A549 treated with CORT108297 at 1 μM for 4 hours (cell line): ENCODE measurements at places on chromosomes 3 and 15. TPM values are rescaled to one million over a fixed set of nuclear protein-coding genes. Genes with fewer than 3 reads are reported as not detected.

The DPP8 gene
- 19.9 to 27.0 TPM (median 25.2 TPM) in 5 replicates for total RNA-seq

The C3orf49 gene
- total RNA-seq = not detected in 5 replicates

The SGO1 gene
- 13.8 to 19.7 TPM (median 15.3 TPM) in 5 replicates for total RNA-seq

The IQCF2 gene
- total RNA-seq = not detected in 5 replicates

The CCR5 gene
- not detected in 5 replicates for total RNA-seq

The SERPINI2 gene
- total RNA-seq = not detected in 5 replicates

The MASP1 gene
- total RNA-seq = 0.09 TPM in 1 of 5 replicates, not detected in the others

The PRR23C gene
- total RNA-seq = not detected in 5 replicates

The CCR3 gene
- total RNA-seq = not detected in 5 replicates

The FETUB gene
- 0.10 to 0.25 TPM (median 0.16 TPM) in 4 of 5 replicates, not detected in the other for total RNA-seq

The SCN5A gene
- 0.33 to 2.1 TPM (median 0.93 TPM) in 5 replicates for total RNA-seq

The CDC25A gene
- total RNA-seq = 8.2 to 10.5 TPM (median 9.5 TPM) in 5 replicates

The RYR3 gene
- 0.01 to 0.13 TPM (median 0.02 TPM) in 5 replicates for total RNA-seq

The PLCH1 gene
- 0.95 to 1.2 TPM (median 1.0 TPM) in 5 replicates for total RNA-seq

The FOXB1 gene
- total RNA-seq = not detected in 5 replicates

The CILP gene
- total RNA-seq = 0.06 to 0.09 TPM (median 0.07 TPM) in 5 replicates

The PYGO1 gene
- 6.0 to 7.2 TPM (median 6.7 TPM) in 5 replicates for total RNA-seq

The CCDC32 gene
- 13.4 to 24.2 TPM (median 15.7 TPM) in 5 replicates for total RNA-seq

The PLA1A gene
- 0.22 to 0.71 TPM (median 0.29 TPM) in 5 replicates for total RNA-seq

The PRR20G gene
- 0.13 to 0.19 TPM (median 0.17 TPM) in 3 of 5 replicates, not detected in the others for total RNA-seq

The CD86 gene
- not detected in 5 replicates for total RNA-seq

The HIGD2B gene
- total RNA-seq = not detected in 5 replicates

The HACD2 gene
- total RNA-seq = 34.0 to 41.0 TPM (median 37.3 TPM) in 5 replicates

The NUSAP1 gene
- 61.3 to 86.8 TPM (median 68.6 TPM) in 5 replicates for total RNA-seq

The RTP1 gene
- total RNA-seq = not detected in 5 replicates

The HHLA2 gene
- 0.04 to 0.13 TPM (median 0.08 TPM) in 3 of 5 replicates, not detected in the others for total RNA-seq

The GATM gene
- 2.0 to 2.3 TPM (median 2.1 TPM) in 5 replicates for total RNA-seq

The TAGLN3 gene
- total RNA-seq = not detected in 5 replicates

The CAMK2N2 gene
- 0.87 to 1.4 TPM (median 1.3 TPM) in 5 replicates for total RNA-seq

The KNG1 gene
- total RNA-seq = 0.07 TPM in 1 of 5 replicates, not detected in the others

The SLC51A gene
- total RNA-seq = not detected in 5 replicates

The CCDC191 gene
- total RNA-seq = 1.7 to 2.5 TPM (median 2.0 TPM) in 5 replicates

The HESX1 gene
- 0.12 to 0.43 TPM (median 0.24 TPM) in 4 of 5 replicates, not detected in the other for total RNA-seq

The C3orf85 gene
- total RNA-seq = not detected in 5 replicates

The UROC1 gene
- total RNA-seq = not detected in 5 replicates

The DLEC1 gene
- total RNA-seq = 0.03 to 0.06 TPM (median 0.05 TPM) in 4 of 5 replicates, not detected in the other

The MITF gene
- 5.7 to 8.4 TPM (median 7.2 TPM) in 5 replicates for total RNA-seq

The GNAI2 gene
- 34.4 to 48.3 TPM (median 45.0 TPM) in 5 replicates for total RNA-seq

The SH3GL3 gene
- 0.58 to 0.80 TPM (median 0.67 TPM) in 5 replicates for total RNA-seq

The SNX4 gene
- total RNA-seq = 18.6 to 25.7 TPM (median 20.5 TPM) in 5 replicates

The ATP2B2 gene
- 0.02 to 0.09 TPM (median 0.06 TPM) in 5 replicates for total RNA-seq

The DUOXA2 gene
- total RNA-seq = not detected in 5 replicates

The DCBLD2 gene
- total RNA-seq = 199 to 283 TPM (median 255 TPM) in 5 replicates

The CCDC54 gene
- total RNA-seq = not detected in 5 replicates

The SCG3 gene
- total RNA-seq = 0.03 to 0.05 TPM (median 0.04 TPM) in 3 of 5 replicates, not detected in the others
